ENCODE measurements at places on chromosomes 16 and 17.

- no peak for DNase-seq
Measured at GRCh38 chr17:30219315-30219714, 16.2 kb downstream of the SLC6A4 start.

DNA sequence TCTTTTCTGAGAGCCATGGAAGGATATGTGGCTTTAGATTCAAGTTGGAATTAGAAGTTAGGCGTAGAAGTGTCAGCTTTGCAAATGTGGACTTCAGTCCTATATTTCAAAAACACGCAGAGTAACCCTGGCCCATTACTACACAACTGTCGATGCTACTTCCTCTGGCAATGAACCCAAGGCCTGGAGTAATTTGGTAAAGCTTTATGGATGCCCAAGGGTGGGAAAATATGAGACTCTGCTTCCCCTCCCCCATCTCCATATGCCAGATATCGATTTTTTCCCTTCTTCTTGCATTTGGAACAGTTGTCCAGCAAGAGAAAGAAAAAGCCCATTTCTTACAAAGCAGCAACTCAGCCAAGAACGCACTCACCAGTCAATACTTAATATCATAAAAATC, 2.9 kb upstream of the MAP1LC3B start:
- DNase-seq = no peak

DNA sequence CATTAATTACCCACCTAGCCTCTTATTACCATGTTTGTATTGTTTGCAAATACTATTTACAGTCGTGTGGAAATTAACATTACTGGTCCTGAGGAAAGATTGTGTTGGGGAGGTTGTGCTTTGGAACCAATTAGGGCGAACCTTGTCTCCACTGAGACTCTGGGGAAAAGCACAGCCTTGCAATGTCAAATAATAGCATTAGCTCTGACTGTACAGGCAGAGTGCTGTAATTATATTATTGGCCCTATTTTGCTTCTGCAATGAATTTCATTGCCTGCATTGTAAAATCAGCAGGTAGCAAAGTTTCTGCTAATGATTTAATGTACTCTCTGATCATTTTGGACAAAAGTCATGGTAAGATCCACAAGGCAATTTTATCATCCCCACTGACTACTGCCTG, 97.0 kb downstream of the WWOX start:
- DNase-seq = no peak

GRCh38 chr16:77943801-77944200, 78.5 kb upstream of the CLEC3A start:
- DNase-seq = no peak

DNA sequence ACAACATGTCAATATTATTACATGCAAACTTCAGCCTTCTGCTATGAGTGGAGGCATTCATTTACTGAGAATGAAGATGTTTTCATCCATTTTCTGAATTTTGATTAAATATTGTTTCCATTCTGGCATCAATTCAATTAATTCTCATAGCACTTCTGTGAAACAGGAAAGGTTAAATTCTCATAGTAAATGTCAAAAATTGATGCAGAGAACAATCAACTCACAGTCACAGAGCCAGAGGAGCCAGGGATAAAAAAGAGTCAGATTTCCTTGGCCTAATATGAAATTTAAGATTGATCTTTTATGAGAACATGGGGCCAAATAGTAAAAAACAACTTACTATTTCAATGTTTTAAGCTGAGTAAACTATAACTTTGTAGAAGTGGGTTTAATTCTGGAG, 183.8 kb upstream of the AXIN2 start:
- DNase-seq = no peak

DNA sequence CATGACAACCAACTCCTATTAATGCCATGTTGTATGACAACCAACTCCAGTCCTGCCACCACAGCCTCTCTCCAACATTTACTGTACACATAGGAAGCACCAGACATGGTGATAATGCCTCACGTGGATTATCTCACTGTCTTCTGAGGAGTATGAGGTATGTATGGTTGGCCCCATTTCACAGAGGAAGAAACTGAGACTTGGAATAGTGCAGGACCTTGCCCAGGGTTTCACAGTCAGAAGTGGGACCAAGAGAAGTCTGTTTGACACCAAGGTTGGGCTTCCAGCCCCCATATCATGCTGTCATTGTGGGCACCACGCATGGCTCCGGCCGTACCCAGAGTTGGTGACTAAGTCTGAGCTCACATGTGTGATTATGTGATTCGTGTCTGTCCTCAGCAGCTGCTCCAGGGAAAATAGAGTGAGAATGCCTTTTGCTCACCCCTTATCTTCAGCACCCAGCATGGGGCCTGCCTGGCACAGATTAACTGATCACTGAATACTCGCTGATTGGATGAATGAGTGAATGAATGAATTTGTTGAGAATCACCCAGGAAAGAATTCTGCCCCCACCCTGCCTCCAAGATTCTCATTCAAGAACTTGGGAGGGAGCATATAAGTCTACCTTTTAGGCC, 204.1 kb upstream of the NLRP1 start:
- no peak for DNase-seq

DNA sequence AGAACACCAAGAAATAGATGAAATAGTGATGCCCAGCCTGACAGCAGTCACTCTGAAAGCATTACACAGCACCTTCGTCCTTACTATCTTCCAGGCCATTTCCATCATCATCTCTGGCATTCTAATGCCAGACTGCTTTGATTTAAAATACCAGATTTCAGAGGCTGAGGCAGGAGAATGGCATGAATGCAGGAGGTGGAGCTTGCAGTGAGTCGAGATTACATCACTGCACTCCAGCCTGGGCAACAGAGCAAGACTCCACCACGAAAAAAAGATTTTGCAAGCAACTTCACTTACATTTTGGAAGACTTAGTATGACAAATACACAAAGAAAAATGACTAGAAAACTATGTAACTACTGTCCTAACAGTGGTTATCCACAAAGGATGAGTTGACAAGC, 244.0 kb downstream of the CPPED1 start:
- DNase-seq = no peak

DNA sequence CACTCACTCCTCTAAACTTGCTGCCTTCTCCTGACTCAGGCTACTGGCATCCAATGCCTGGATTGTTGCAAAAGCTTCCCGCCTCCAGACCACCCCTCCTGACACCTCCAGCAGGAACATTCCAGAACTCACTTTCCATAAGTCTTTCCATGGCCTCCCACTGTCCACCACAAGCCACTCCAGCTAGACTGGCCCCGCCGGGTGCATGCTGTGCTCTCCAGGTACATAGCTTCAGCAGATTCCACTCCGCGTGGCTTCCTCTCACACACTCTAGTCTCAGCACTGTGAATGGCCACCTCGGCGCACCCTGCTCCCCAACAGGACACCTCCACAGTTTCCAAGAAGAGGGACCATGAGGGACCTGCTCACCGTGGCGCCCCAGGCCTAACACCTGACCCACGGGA, 25.9 kb upstream of the FAAP100 start:
- DNase-seq = no peak

DNA sequence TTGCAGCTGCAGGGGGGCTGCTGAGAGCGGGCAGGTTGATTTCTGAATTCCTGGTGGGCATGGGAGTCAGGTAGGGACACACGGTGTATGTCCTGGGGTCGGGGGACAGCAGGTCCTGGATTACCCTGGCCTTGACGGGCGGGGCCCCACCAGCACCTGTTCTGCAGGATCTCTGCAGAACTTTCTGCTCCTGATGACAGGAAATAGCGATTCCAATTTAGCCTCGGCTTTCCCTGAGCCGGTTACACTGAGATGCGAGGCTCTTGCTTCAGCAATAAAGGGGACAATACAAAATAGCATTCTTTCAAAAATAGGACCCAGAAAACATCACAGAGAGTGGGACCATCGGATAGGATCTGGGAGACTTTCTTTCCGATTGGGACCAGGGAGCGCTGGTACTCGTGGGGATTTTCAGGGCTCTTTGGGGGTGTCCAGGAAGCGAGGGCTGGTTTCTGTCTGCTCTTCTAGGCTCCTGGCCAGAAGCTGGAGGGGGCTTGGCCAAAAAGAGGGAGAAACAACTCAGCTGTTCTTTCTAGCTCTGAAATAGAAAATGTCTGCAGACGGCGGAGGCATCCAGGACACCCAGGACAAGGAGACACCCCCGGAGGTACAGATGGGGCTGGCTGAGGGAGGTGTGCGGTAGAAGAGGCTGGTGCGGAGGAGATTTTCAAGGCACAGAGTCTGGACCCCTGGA, 642 bp downstream of the ZNF205 start:
- no peak for DNase-seq

- DNase-seq = no peak
Measured at GRCh38 chr16:84511180-84511800, 6.8 kb upstream of the MEAK7 start.

DNA sequence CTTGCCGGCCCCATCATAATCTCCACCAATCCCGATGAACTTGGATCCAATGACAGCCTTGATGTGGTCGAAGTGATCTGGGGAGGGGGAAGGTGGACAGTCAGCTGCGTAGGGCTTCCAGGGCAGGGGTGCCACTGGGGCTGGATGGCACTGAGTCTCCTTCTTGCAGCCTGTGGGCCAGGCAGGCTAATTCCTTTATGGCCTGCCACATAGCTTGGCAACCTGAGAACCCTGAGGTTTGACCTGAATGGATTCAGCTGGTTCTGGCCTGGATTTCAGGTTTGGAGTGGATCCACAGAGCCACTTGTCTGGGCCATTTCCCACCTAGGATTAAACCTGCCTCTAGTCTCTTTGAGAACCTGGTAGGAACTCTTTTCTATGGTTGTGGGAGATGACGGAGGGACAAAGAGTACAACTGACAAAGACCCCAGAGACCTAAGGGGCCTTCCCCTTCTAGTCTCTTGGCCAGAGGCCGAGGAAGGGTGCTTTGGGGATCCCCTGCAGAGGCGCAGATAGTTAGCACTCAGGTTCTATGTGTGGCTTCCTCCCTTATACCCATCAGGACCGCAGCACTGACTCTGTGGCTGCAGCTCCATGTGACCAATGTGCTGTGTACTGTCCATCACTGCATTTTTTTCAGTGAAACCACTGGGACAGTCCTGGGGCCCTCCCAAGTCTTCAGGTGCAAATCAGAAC, 9.2 kb upstream of the DPEP3 start:
- no peak for DNase-seq

DNA sequence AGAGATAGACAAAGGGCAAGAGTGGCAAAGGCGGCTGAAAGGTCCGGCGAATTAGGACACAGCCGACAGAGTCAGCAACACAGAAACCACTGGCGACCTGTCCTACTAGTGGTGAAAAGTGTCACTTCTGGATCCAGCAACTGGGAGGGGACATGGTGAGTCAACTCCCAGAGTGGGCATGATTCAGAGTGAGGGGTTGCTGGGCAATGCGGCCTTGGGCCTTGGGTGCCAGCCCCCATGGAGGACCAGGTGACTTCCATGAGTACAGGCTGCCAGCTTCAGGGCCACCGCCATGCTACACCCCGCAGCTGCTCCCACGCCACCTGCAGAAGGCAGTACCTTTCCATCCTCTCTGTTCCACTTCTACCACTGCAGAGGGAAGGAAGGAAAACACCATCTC, 110.6 kb downstream of the ZFHX3 start:
- no peak for DNase-seq

DNA sequence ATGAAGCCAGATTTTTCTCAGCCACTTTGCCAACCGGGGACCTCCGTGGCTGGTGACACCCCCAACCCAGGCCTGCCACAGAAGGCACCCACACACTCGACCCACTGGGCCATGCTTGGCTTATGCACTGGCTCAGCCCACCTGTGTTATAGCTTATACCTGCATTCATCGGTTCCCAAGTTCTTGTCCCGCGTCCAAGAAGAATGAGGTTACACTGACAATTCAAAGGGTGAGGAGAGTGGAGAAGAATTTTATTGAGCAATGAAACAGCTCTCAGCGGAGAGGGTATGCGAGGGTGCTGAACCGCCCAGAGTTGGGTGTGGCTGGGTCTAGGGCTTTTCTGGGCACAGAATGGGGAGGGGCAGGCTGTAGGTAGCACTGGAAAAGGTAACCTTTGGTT, 22.2 kb upstream of the CDH15 start:
- no peak for DNase-seq

- no peak for DNase-seq
Measured at GRCh38 chr16:2507052-2507659, 6.6 kb upstream of the ATP6V0C start.

Data from Panc1 (cell line).